ENCODE measurements at places on chromosomes 6 and 20.

DNA sequence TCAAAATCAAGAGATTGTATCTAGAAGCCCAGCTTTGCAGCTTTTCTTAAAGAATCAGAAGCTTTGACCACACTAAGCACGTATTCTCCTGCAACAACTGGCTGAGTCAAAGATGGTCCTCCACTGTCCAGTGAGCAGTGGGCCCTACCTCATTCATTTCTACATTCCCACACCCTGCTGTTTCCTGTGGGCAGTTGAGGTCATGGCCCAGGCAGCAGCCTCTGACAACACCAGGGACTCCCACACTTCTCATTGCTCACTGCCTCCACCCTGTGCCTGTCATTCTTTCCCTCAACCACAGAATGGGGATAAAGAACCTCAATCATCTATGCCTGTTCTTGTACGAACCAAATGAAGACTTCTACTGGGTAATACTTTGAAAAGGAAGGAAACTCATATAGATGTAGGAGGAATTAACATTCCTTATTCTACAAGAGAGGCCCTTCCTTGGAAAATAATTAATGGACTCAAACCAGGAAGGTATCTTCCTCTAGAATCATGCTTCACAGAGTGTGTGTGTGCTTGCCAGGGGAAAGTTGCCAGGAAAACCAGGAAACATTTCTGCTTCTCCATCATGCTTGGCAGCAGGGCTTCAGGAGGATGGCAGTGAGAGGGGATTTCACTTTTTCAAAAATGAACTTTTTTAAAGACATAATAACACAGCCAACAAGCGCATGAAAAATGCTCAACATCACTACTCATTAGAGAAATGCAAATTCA lies 191.7 kb upstream of the RIN2 start:
- no peak for DNase-seq

DNA sequence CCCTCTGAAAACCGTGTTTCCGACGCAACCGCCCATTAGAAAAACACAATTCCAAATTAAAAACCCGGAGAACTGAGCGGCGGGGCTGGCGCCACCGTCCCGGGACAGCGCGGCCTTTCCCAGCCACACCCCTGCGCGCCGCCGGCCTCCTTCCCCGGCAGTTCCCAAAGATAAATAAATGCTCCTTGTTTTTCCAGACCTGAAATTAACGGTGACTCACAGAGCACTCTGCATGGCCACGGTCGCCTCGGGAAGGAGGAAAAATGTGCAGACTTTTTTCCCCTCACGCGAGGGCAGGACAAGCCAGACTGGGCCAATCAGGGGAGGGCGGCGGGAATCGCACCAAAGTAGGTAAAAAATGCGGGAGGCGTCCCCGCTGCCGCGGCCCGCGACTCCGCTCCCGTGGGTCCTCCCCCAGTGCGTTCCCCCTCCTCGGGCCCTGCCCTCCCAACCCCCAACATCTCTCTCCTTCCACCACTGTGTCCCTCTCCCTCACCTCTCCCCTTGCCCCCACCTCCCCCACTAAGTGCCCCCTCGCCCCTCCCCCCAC lies 828 bp upstream of the DSTN start:
- peak; percentile 50 for DNase-seq

DNA sequence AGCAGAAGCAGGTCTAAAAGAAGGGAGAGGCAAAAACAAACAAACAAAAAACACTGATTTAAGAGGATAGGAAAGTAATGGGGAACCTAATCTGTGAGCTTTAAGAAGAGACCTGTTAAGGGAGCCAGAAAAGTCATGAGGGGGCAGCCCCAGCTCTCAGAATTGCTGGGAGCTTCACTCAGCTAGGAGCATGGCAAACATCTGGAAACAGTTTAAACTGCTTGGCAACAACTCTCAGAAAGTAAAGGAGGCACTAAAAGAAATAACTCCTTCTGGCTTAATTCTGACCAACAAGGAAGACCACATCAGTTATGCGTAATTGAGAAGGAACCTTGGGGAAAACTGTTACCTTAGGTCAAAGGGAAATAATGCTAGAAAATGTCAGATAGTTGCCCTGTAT lies 121.4 kb downstream of the LAMP5 start:
- DNase-seq = no peak

DNA sequence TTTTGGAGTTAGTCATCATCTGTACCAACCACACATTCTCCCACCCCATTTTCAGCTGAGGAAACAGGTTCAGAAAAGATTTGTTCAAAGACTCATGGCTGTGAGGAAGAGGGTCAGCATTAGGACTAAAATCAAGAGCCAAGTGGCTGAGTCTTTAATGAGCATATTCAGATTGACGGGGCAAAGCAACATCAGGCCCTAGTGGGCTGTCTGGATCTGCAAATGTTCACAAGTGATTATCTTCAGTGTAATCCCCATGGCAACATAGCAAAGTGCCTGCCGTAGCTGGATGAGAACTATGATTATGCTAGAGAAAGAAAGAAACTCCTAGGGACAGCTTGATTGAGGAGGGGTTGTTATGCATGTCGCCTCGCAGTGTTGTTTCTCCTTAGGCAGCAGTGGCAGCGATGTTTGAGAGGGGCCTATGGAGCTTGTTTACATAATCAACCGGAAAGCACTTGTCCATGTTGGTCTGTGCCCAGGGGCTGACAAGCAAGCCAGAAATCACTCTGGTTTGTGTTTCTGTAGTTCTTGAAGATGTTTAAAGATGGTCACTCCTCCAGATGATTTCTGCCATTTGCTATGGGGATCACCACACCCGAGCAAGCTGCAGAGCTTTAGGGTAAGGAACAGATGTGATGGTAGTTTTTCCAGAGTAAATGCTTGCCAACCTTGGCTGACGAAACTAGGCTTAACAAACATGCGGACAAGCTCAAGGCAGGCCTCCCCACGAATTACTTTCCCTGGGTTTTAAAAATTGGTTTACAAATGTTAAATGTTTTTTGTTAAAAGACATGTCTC lies 124.3 kb upstream of the MLIP start:
- no peak for DNase-seq

GRCh38 chr6:24718449-24719124 lies 367 bp downstream of the C6orf62 start:
- DNase-seq = peak; percentile 47

- DNase-seq = no peak
Measured at GRCh38 chr6:30820193-30820592, 64.1 kb upstream of the DDR1 start.

- DNase-seq = no peak
Measured at GRCh38 chr6:20349225-20349624, 52.5 kb upstream of the E2F3 start.

DNA sequence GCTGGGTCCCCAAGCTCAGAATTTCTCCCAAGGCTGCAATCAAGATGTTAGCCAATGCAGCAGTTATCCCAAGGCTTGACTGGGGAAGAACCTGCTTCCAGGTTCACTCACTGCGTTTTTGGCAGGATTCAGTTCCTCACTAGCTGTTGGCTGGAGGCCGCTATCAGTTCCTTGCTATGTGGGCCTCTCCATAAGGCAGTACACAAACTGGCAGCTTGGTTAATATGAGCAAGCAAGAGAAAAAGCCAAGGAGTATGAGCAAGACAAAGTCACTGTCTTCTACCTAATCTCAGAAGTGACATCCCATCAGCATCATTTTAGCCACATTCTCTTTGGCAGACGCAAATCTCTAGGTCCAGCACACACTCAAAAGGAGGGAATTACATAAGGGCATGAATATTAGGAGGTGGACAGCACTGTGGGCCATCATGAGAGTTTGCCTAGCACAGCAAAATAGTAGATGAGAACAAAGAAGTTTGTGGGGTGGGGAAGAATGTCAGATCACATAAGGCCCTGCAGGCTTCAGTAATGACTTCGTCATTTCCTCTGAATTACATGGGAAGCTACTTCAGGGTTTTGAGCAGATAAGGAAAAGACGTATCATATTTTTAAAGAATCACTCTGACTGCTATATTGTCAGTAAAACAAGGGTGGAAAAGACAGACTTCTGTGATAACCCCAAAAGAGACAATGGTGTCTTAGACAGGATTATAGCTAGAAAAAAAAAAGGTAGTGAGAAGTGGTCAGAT lies 25.5 kb downstream of the LMBRD1 start:
- no peak for DNase-seq

DNA sequence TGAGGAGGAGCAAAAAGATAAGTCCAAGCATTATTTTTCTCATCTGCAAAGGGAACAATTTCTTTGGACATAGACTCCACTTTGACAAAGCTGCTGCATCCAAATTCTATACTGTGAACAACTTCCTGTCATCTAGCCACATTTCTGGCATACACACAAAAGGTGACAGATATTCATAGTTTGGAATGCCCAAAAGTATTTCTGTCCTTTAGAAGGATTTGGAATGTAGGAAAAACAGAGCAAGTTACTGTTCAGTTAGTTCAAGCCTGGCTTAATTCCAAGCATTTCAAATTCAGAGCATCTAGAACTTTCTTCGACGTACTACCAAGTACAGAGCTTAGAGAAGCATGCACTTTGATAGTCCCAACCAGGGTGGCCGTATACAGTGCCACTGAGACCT lies 134.0 kb downstream of the PDE7B start:
- DNase-seq = no peak

GRCh38 chr6:33696548-33697518 lies 14.7 kb downstream of the UQCC2 start:
- DNase-seq = no peak

DNA sequence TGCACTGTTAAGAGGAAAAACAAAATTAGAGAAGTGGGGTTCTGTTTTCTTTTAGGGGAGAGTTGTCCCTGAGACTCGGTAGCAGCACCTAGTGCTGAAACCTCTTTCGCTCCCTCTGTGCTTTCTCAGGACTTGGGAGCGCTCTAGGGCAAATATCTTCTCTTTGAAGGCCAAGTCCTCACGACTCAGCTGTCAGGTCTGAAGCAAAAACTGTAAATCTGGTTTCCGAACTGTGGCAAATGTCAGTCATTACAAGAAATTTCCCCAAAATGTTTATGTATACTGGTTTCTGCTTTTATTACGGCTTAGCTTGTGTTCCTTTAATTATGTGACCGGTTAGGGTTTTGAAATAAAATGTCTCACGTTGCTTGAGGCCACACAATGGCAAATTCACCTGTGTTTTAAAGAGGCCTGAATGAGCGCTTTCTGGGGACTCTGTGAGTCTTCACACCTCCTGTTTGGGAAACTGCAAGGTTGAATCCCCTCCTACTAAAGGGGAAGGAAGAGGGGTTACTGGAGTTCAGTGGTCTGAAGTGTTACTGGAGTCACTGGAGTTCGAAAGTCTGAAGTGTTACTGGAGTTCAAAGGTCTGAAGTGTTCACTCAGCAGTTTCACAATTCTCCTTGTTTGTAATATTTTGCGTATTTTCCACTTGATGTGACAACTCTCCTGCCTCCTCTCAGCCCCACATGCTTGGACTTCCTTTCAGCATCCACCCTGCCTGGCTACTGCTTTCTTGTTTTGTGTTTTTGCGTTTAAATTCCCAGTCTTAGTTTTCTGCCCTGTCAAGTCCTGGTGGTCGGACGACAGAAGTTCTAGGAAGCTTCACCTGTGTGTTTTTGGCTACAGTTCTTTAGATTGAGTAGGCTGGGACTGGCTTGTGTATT lies 1.6 kb downstream of the SMPDL3A start:
- no peak for DNase-seq

- DNase-seq = no peak
Measured at GRCh38 chr6:2740581-2740980, 10.1 kb downstream of the MYLK4 start.

DNA sequence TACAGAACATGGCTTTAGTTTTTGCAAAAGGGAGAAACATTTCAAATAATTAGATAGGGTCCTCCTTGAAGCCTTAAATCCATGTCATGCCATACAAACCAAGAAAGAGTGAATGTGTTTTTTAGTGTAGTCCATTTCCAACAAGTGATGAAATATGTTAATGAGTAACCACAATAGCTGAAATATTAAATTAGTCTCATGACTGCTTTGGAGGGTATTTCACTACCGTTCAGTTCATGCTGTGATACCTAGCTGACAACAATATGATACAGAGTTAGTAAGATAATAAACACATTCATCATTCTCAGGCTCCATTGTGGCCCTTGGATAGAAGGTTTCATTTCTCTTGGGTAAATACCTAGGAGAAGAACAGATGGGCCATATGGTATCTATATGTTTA lies 5.8 kb upstream of the ID4 start:
- DNase-seq = no peak

DNA sequence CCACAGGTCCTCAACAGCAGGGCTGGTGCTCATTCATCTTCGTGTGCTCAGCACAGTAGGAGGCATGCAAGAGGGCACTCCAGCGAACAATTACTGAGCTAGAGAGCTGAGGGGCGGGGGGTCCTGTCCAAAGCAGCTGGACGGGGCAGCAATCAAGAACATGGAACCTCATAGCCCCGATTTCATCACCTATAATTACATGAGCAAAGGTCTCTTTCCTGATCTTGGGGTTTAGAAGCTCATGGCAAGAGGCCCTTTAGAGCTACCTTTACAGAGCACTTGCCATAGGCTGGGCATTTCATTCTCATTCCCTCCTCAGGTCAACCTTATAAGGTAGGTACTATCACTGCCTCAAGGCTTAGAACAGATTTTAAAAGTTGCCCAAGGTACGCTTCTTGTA lies 10.4 kb downstream of the MOCS1 start:
- no peak for DNase-seq

DNA sequence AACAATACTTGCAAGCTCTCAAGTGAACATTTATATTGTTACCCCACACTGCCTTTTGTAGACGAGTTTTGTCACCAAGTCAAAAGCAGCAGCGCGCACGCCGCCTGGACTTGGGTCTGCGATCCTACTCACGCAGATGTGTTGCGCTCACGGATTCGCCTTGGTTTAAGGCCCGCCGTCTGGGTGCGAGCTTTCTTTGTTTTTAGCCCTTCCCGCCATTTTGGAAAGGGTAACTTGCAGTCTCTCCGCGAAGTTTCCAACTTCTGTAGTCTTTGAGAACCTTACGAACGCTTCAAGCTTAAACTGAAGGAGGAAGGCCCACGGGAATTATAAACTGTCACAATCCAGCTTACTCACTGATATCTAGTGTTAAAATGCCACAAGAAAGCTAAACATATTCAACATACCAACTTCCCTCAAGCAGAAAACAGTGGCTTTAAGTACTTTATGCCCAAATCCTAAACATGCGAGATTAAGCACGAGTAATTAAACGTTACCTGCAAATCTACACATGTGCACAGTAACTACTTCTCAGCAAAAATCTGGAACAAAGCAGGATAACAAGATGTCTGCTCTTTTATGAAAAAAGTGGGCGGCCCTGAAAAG lies 80.4 kb upstream of the BTN3A2 start:
- DNase-seq = peak; percentile 87

DNA sequence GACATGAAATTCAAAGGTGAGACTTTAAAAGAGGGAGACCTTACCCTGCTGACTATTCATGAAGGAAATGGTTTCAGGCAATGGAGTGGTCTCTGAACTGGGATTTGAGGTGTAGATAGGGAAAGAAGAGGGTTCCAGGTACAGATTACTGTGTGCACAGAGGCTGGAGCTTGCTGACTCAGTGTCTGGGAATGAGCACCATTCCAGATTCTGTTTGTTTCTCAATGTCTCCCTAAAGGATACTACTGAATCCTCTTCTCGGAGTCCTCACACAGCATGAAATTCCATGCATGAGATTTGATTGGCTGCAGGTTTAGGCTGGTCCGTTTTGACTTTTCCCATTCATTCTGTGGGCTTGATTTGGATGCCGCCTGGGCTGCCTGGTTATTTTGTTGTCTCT lies 49.0 kb downstream of the PPP1R14C start:
- DNase-seq = no peak
